NCI-H82 (cell line): ENCODE measurements at places on chromosomes 5 and 9.
A peak's percentile ranks its signal among the peaks of the same experiment; 100 is the strongest.

- peak; percentile 9 for DNase-seq
Observed at GRCh38 chr9:106639873-106640568, 222.9 kb upstream of the ZNF462 start.

- DNase-seq = peak; percentile 15
Observed at GRCh38 chr9:71490810-71491209, 277.5 kb downstream of the CEMIP2 start.

DNA sequence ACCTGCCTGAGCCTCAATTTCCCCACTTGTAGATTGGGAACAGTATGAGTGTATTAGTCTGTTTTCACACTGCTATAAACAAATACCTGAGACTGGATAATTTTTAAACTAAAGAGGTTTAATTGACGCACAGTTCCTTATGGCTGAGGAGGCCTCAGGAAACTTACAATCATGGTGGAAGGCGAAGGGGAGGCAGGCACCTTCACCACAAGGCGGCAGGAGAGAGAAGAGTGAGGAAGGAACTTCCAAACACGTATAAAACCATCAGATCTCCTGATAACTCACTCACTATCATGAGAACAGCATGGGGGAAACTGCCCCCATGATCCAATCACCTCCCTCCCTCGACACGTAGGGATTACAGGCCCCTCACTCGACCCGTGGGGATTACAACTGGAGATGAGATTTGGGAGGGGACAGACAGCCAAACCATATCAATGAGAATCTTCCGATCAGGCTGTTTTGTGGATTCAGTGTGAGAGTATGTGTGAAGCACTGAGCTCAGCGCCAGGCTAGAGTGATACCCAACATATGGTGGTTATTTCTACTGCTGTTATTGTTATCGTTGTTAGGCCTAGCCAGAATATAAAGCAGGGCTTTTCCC is 14.6 kb upstream of the LMX1B start:
- peak; percentile 44 for DNase-seq

GRCh38 chr5:164353155-164353554 is 847.7 kb downstream of the MAT2B start:
- peak; percentile 69 for DNase-seq

GRCh38 chr5:68479524-68479923 is 264.0 kb downstream of the PIK3R1 start:
- peak; percentile 82 for DNase-seq

DNA sequence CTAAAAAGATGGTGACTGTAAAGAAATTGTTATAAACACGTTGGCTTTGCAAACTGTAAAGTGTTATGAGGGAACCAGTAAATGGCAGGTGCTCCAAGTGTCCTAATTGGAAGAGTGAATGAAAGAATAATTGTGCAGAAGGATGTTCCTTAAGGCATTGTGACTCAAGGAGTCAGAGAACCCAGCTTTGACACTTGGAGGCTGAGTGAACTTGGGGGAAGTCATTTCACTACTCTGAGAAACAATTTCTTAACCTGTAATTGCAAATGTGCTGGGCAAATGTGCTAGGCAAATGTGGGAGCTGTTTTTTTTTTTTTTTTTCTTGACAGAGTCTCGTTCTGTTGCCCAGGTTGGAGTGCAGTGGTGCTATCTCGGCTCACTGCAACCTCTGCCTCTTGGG is 84.0 kb upstream of the TNFSF8 start:
- DNase-seq = no peak

GRCh38 chr5:112635276-112635675 is 102.4 kb upstream of the APC start:
- DNase-seq = no peak

DNA sequence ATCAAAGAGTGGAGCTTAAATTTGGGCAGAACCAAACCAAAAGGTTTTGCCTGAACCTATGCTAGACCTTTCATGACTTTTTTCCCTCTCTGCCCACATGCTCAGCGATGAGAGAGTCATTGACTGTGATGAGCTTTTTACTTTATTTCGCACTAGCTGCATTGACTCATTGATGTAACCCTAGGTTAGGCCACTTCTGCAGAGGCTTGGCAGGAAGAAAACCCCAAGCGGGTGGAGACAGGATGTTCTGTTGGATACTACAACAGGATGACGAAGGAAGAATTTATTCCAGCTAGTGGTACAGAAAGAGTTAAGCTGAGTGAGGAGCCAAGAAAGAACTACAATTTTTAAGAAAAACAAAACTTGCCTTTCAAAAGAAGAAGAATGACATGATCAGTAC is 18.4 kb downstream of the AGXT2 start:
- DNase-seq = no peak

- peak; percentile 95 for DNase-seq
Observed at GRCh38 chr5:54115735-54116403, 194.5 kb downstream of the ARL15 start.

- peak; percentile 80 for DNase-seq
Observed at GRCh38 chr9:34994260-34994899, 4.8 kb downstream of the DNAJB5 start.

GRCh38 chr5:158880483-158881001 is 219.2 kb downstream of the EBF1 start:
- peak; percentile 30 for DNase-seq

DNA sequence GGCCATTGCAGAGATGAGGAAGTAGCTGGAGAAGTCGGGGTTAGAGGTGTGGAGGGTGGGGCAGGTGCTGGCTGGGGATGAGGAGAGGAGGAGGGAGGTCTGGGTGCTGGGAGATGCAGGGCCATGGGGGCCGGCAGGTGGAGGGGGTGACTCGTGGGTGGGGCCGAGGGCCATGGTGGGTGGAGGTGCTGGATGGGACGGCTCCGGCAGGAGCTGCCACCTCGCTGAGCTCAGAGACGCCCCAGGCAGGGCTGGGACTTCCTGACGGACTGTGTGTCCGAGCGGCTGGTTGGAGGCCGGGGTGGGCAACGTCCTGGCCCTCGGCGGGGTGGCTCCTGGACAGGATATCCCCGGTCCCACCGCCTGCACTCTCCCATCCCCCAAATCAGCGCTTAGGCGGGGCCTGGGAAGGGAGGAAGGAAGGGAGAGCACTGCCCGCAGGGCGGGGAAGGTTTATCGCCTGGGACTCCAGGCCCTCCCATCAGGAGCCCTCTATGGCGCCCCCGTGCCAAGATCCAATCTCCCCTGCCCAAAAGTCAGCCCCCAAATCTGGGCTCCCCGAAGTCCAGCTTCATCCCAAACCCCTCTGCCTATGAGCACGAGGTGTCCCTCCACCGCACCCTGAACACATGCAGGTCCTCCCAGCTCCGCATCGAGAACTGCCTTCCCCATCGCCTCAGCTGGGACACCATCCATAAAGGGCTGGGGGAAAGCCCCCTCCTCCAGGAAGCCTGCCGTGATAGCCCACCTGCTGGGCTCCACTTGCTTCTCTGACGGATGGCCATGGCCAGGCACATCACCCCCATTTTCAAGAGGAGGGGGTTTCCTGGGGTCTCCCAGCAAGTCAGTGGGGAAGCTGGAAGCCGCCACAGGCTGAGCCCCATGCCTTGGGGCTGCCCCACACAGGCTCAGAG is 58.3 kb upstream of the NOTCH1 start:
- DNase-seq = no peak

DNA sequence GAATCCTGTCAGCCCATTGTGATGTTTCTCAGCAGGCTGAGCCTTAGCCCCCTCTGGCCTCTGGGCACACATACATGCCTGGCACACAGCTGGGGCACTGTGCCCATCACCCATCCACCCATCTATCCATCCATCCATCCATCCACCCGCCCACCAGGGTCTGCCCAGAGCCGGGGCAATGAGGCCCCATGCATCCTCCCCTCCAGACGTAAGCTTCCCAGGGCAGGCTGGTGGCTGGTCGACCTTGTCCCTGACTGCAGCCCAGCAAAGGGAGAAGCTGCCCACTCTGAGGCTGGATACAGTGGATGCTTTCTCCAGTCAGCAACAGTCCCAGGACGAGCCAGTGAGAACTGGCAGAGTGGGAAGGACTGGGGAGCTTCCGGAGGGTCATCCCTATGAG is 21.1 kb upstream of the SLC25A51 start:
- DNase-seq = no peak

DNA sequence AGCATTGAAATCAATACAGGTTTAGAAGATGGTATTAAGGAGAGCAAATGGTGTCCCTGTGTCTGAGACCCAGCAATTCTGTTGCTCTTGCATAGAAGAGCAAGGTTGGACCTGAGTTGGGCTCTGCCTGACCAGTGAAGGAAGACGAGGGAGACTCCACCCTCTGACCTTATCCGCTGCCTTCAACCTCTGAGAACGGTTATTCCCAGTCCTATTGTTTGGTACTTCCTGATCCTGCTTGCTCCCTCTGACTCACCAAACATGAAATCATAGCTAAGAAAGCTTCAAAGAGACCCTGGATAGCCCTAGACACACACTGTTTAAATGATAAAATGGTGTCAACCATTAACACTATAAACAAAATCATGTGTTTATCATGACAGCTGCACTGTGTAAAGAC is 218.5 kb downstream of the PLK2 start:
- DNase-seq = no peak

DNA sequence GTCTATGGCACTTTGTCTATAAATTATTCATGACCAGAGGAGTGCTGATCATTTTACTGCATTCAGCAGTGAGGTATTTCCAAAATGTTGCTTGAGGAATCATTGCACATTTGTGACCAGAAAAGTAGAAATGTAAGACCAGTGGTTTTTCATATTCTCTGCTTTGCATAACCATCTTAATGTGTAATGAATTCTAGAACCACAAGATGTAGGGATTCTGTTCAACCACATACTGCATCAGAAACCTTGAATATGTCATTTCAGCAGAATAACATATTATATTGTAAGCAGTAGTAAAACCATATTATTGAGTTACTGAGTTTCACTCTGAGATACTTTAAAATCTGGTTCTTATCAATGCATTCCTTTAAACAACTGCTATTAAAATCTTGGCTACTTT is 1243.4 kb downstream of the MAT2B start:
- no peak for DNase-seq

- DNase-seq = no peak
Observed at GRCh38 chr9:134306636-134307600, 19.3 kb upstream of the RXRA start.

DNA sequence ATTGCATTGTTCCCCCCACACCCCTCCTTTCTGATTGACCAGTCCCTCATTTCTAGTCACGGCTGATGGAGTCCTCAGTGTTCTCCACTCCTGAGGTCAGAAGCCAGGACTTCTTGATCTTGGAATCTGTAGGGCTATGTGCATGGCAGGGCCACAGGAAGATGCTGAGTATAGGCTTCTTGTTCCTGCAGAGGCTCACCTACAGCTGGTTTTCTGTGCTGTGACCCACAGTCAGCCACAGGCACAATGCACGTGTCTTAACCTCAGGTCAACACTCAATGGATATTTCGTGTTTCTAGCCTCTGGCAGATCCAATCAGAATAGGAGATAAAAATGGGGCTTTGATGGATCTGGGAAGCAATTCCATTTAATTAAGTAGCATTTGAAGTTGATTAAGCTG is 14.3 kb upstream of the CXCL14 start:
- no peak for DNase-seq

DNA sequence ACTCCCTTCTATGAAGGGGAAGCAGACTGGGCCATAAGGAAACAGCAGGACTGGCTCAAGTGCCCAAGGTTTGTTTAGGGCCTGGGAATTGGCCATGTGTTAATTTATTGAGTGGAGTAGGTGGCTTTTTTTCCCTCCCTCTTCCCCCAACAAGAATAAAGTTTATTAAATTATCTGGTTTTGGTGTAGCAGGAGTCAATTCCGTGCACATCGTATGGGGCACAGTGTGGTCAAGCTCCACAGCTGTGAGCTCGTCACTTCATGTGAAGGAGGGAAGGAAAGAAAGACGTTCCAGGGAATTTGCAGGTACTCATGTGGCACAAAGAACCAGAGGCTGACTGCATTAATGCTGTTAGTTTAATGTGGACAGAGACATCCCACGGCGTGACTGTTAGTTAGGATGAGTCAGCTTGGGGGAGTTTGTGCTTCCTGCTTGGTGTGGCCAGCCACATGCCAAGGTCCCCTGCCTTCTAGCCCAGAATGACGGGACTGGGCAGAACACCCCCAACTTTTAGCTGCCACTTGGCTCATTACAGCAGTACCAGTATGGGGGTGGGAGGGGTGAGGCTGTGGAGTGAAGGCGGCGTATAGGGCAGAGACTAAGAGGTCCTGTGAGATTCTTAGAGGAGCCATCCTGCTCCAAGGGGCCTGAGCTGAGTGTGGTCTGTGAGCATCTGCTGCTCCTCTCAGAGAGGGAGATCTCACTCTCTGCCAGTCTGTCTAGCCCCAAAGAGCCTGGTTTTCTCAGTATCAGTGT is 33.2 kb downstream of the CSF1R start:
- DNase-seq = no peak

- peak; percentile 31 for DNase-seq
Observed at GRCh38 chr5:155746367-155747038, 580.5 kb upstream of the SGCD start.

DNA sequence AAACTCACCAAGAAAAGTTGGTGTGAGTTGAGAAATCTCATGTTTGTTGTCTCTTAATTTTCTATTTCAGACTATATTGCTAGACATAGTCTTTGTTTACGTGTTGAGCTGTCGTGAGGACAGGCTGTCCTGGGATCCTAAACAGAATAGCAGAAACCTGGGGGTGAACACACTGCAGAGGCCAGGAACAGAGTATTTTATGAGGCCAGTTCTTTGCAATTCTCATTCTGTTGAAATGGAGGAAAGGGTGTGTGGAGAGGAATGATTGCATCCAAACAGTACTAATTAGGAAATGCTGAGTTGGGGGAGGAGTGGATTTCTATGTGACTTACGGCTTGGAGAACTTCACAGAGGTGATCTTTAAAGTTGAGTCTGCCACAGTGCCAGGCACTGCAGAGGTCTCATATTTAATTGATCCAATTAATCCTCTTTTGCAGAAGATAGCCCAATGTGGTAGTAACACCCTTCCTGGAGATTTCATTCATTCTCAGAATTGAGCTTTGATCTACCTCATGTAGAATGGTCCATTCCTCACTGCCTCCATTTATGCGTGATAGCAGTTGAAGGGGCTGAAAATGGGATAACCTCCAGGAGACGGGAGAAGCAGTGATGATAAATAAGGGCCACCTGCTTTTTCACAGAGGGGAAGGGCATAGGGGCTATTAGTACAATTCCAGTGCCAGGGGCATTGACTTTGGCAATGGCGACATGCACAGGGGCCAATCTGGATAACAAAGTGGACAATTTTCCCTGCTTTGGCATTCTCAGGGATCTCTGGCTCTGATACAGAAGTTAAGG is 84.7 kb upstream of the TNFAIP8 start:
- DNase-seq = no peak

GRCh38 chr9:68545033-68545705 is 4.5 kb upstream of the TMEM252 start:
- DNase-seq = no peak

DNA sequence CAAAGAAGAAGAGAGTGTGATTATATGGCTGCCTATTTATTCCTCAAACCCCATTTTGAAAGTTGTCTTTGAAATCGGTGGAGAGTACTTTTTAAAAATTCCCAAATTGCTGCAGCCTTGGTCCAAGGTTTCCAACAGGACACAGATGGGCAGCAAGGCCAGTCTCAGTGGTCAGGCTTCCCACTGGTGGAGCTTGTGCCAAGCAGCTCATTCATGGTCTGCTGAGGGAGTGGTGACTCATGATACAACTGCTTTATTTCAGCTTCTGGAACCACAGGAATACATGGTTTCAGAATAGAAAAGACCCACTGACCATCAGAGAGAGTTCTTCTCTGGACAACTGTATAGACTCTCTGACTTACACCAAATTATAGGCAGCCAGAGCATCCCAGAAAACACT is 673.1 kb upstream of the KLF4 start:
- no peak for DNase-seq
